ENCODE measurements at places on chromosomes 1 and 21.

- DNase-seq = no peak
These were observed 287.2 kb downstream of the LMO4 start for GRCh38 chr1:87615901-87616300.

DNA sequence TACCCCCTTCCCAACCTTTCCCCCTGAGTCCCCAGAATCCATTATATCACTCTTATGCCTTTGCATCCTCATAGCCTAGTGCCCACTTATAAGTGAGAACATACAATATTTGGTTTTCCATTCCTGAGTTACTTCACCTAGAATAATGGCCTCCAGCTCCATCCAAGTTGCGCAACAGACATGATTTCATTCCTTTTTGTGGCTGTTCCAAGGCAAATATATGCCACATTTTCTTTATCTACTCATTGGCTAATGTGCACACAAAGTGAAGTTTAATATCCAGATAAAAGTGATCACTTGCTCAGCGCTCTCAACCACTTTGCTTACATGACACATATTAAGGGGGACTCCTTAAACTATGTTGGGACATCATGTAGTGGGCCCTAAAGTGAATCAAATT lies 72.4 kb upstream of the TIAM1 start:
- no peak for DNase-seq

- no peak for DNase-seq
These were observed 302.3 kb upstream of the RUNX1 start for GRCh38 chr21:35351434-35351833.

- DNase-seq = no peak
These were observed 80.8 kb downstream of the OBSCN start for GRCh38 chr1:228288536-228289238.

DNA sequence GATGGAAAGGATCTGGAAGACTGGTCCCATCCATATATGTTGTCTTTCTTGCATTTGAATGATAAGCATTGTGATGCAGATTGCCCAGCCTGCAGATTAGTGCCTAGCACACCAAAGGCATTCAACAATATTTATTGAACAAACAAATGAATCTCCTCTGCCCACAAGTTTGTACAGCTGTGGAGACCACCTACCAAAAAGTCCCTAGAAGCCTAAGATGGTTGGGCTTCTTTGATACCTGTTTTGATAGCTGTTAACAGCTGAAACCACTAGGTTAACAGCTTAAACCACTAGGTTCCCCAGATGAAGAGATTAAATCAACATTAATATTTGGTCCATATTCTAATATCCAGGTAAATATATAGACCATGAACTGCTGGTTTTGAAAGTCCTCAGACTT lies 9.8 kb downstream of the DUSP10 start:
- no peak for DNase-seq

GRCh38 chr1:84963021-84963420 lies 33.9 kb downstream of the MCOLN2 start:
- no peak for DNase-seq

DNA sequence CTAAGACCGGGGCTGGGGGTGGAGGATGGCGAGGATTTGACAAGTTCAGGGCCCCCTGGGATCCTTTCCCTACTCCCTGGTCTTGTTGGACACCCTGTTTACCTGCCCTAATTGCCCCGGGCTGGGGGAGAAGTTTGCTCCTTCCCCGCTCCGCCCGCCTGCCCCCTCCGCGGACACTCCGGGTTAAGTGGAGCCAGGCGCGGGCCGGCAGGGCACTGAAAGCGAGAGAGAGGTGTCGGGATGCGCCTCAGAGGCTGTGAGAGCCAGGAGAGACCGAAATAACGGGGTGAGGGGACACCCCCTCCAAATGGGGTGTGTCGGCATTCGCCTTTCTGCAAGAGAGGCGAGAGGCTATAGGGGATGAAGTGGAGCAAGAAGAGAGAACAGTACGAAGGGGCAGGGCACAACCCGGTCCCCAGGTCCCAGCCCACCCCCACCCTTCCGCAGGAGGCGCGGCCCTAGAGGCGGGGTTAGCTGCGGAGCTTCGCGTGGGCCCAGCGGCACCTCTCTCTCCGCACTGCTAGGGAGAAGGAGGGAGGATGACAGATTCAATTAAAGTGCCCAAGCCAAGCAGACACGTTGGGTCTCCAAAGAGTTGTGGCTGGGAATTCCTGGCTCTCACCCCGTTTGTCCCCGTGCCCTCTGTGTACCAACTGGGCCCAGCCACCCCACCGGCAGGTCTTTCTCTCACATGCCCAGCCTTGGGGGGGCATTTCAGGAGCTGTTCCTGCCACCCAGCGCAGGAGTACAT lies 3.8 kb downstream of the EFNA3 start:
- DNase-seq = no peak

DNA sequence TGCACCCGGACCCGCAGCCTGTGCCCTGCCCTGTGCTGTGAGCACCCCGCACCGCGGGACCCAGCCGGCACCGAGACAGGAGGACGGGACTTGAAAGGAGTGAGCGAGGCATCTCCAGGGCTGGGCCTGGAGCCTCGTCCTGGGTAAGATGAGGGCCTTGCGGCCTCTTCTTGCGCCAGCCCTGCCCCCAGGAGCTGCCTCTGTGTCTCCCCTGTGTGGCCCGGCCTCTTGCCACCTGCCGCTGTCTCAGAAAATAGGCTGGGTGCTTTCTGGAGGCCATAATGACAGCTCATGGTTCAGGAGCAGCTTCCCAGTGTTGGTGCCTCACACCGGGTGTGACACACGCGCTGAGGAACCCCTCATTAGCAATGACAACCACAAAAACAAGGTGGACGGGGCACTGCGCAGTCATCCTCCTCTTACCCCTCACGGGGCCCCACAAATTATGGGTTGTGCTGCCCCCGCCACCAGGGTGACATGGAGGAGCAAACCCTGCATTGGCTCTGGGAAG lies 161.5 kb upstream of the C1orf174 start:
- no peak for DNase-seq

DNA sequence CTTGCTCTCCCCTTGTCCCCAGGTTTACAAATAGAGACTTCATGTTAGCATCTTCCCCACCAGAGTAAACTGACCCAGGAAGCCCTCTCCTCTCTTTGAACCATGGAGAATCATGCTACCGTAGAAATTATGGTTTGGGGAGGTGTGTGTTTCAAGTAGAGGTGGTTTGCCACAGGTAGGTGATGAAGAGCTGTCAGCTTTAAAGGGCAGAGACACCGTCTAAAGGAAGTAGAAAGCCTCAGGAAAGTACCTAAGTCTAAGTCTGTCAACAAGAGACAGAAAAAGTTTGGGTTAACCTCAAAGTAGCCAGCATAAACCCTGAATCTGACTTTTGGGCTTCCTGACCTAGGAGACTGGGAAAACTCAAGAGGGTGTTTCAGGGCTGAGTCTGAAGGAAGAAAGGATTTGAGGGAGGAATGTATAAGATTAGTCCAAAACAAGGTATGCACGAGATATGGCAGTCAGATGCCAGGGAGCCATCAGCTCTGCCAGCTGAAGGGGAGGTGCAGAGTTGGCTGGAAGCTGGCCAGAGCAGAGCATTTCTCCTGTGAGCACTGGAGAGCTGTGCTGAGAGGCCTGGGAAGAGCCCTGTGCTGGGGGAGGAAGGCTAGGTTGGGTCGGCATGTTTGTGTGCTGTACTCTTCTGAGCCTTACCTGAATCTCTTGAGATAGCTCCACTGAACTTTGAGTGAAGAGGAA lies 14.3 kb downstream of the ADAMTSL4 start:
- no peak for DNase-seq

DNA sequence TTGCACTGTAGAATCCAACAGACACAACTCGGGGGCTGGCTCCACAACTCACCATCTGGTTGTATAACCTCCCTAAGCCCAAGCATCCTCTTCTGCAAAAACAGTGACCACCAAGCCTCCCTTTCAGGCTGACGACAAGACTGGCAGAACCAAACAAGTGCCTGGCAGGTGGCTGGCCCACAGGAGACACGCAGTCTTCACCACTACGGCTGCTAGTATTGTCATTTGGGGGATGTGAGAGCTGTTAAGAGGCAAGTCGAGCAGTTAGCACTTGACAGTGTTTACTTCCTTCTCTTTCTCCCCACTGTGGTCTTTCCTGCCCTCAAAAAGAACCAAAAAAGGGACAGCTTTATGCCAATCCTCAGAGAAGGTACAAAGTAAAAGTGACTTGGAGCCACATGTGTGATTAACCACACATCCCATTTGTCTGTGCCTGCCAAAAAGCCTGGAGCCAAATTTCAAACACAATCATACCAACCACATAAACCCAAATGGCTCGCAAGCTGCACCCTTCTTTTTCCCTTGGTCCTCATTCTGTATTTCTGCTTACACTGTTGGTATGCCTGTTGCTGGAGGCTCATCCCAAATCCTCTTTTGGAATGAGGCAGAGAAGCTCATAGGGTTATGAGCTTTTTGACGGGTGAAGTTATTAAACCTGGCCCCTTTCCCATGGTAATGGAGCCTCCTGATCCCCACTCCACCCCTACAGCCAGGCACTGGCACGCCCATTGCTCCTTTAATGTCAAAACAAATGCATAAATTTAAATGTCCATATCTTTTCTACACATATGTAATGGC lies 94.1 kb downstream of the TGFBR3 start:
- DNase-seq = no peak

- DNase-seq = no peak
These were observed 55.7 kb downstream of the PRKCZ start for GRCh38 chr1:2105781-2106524.

- DNase-seq = no peak
These were observed 5.8 kb upstream of the CRABP2 start for GRCh38 chr1:156711011-156711817.

DNA sequence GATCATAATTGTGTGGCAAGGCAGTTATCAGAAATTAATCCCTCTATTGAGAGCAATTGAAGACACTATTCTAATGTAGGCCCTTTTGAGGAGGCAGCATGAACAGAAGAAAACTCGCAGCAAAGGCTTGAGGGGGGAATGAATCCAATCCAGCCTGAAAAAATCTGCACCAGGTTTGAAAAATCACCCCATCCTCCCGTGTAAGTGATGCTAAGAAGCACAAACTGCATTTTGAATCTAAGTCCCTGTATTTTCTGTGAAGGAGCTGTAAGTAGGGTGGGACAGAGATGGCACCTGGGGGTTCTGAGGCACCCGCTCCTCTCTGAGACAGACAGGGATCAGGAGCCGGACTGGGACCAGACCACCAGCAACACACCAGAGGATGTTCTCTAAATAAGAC lies at the start of gene CRB1:
Gene CRB1, plus strand, starts transcription at position 241 of the 400 bp plus-strand sequence. CDS start 161 bp downstream, outside the sequence.
- no peak for DNase-seq

DNA sequence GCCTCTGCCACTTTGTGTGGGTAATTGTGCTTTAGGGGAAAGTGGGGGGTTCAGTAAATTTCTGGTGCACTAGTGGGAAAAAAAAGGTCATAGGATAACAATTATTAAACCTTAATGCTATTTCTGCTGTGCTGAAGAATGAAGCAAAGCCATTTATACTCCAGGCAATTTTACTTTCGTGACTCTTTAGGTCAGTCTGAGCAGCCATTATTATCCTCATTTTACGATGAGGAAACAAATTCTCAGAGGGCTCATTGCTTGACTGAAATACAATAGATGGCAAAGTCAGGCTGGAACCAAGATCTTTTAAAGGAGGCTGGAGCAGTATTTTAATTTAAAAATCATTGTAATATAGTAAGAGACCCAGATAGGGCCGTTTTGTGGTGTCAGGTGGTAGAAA lies 248.0 kb downstream of the GREM2 start:
- DNase-seq = no peak

GRCh38 chr1:1626207-1627141 lies 5.5 kb upstream of the MMP23B start:
- no peak for DNase-seq

DNA sequence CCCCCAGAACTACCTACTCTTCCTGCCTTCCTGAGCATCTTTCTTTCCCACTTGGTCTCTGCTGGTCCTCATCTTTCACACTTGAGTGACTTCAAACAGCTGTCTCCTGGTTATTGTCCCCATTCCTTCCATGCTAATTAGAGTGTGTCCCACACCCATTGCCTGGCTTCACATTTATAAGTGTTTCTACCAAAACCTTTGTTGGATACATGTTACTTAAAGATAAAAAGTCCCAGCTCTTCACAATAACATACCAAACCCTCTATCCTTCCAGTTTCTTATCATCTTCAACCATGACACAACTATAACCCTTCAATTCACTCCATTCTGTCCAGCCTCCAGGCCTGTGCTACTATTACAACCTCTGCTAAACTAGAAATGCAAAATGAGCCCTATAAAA lies 41.0 kb downstream of the VCAM1 start:
- DNase-seq = no peak

DNA sequence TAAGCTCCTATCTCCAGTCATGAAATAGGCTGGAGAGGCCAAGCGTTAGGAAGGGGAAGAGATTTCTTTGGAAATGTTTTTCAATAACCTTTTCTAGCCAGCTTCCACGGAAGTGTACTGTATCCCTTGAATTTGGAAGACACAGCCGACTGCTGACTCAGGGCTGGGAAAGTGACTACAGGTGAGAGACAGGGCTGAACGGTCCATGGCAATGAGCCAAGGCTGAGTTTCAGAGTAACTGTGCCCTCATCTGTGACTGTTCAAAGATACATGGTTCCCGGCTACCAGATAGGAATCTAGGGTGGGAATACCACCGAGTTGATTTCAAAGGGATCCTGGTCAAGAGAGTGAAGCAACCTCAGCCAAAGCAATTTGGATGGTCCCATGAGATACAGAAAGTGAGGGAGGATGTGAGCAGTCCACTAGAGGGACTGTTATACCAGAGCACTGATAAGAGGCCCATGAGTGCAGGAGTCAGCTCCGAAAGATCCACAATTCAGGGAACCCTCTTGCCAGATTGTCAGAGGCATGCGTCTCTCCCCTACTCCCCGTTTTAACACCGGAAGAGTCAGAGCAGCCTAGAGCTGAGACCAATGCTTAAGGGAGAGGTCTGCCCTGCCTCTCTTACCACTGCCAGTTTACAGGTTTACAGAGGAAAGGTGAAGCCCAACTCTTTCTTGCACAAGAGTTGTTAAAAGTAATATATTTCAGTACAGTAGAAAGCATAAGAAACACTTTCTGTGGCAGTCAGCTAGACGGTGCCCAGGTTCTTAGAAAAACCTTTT lies 3.2 kb upstream of the KRTAP19-8 start:
- DNase-seq = no peak

DNA sequence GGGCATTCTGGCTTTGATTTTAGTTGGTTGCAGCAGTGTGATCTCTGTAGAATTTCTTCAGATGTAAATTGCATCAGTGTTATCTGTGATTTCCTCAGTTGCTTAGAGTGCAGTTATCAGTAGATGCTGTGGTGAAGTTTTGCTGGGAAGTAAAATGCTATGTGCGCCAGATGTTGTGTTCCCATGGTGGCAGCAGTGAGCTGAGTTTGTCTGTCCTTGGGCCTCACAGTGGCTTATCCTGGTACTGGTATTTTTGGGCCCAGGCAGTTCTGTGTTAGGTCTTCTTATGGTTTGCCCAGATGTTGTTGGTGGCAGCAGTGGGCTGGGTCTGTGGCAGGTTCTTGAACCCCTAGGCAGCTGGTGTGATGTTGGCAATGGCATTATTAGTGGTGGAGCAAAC lies 1242.1 kb downstream of the PLA2G4A start:
- DNase-seq = no peak

GRCh38 chr21:45541221-45542039 lies 810 bp downstream of the SLC19A1 start:
- DNase-seq = peak; percentile 58

All from stimulated activated CD4-positive, alpha-beta T cell treated with anti-CD3 and anti-CD28 coated beads, Interleukin-1b, Interleukin-23, amount 100 ng/mL, for 1 hour (primary cell).